ENCODE measurements at places on chromosomes 16 and 17.
A peak's percentile ranks its signal among the peaks of the same experiment; 100 is the strongest.

DNA sequence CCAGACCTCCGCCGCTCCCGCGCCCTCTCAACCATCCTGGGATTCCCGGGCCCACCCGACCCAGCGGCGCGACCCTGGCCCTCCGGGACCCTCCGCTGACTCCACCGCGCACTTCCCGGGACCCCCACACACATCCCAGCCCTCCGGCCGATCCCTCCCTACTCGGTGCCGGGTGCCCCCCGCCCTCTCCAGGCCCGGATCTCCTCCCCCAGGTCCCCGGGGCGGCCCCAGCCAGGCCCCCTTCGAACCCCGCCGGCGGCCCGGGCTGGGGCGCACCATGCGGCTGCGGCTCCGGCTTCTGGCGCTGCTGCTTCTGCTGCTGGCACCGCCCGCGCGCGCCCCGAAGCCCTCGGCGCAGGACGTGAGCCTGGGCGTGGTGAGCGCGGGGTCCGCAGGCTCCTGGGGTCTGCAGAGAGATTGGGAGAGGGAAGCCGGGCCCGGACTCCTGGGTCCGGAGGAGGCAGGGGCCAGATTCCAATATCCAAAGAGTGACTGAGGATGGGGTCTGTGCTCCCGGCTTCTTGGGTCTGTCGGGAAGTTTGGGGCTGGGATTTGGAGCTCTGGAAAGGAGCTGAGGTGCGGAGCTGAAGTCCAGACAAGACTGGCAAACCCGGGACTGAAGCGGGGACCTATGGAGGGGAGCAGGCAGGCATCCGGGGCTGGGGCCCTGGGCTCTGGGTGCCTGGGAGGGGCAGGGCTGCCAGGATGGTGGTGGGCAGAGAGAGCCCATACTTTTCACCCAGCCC lies 453 bp downstream of the MMP25 start:
- no peak for DNase-seq

DNA sequence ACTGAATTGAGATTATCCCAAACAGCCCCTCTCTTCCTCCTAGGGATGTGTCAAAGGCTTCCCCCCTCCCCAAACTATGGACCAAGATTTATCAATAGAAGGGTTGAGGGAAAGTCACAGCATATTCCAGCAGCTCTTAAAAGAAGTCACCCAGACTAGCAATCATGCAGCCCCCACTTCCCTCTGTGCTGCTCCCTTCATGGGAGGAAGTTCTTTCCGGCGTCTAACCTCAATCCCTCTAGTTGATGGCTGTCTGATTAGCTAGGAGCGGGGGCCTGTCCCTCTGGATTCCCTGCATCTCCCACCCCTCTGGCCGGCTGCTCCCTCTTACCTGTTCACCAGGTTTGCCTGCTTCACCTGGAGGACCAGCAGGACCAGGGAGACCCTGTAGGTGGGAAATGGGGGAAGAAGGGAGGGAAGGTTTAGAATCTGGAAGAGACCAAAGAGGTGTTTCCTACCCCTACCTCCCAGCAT lies 9.2 kb downstream of the COL1A1 start:
- no peak for DNase-seq

DNA sequence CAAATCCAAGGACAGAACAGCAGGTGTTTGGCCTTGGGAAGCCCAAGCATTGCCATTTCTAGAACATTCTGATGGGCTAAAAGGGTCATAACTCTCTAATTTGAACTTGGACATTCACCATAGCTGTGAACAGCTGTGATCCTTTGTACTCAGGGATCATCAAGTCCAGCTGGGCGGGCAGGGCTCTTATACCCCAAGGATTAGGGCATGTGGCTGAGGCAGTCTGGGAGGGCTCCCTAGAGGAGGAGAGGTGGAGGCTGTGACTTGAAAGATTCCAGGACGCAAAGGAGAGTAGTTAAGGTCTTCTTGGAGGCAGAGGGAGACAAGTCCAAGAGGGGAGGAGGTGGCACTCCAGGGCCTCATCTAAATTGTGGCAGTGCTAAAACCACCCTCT lies 233.1 kb upstream of the GSE1 start:
- DNase-seq: no peak

DNA sequence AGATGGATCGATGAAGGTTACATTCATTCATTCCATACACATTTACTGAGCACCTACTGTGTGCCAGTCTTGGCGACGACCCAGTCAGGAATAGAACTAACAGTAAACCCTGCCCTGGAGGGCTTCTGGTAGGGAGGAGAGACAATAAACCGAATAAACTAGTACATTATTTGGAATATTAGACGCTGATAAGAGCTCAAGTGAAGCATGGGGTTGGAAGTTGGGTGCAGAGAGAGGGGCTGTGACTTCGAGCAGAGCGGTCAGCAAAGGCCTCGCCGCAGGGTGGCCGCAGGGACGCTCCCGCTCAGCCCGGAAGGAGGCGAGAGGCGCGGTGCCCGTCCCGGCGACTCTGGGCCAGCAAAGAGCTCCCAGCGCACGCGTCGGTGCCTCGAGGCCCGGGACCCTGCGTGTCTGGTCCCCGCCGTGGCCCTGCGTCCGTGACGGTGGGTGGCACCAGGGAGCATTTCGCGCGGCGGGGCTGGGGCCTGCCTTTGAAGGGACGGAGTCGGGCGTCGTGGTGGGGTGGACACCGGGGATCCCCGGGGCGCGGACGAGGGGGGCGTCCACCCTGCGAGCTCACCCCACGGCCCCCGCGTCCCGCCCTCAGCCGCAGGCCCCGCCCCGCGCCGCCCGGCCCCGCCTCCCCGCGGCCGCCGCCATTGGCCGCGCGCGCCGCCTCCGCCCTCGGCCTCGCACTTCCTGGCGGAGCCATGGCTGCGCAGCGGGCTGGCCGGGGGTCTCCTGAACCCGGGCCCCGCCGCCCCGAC lies at the start of gene KLHL36:
KLHL36 (plus strand) TSS at position 684 of the 767 bp plus-strand sequence. CDS start 2,357 bp downstream, outside the sequence.
- peak; percentile 57 for DNase-seq

DNA sequence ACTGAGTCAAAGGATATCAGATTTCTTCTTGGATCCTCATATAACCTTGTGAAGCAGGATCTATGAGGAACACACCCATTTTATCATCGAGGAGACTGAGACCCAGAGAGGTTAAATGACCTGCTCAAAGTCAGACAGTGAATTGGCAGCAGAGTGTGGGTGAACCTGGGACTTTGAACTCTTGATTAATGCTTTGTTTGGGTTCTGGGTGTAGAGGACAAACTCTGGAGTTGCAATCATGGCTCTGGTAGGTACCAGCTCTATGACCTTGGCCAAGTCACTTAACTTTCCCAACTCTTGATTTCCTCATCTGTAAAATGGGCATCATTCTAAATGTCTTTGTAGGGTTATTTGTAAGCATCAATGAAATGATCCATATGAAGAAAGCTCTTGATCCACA lies 166.4 kb downstream of the HAPSTR1 start:
- no peak for DNase-seq

DNA sequence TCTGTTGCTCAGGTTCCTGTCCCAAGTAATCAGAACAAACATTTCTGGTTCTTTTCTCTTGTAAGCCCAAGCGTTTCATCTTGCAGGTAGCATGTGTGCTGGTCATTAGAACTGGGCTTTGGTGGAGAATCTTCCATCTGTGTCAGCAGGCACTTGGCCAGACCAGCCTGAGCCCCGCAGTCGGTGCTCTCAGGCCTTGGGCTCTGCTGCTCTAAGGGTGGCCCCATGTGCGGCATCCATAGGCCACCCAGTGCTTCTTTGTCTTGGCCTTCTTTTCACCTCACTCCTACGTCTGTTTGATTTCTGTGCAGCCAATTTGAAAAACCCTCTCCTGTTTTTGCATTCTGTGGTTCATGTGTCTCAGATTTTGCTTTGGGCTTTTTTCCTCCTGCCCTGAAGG lies 51.6 kb downstream of the PLD6 start:
- no peak for DNase-seq

GRCh38 chr16:27272076-27272475 lies 3.5 kb upstream of the NSMCE1 start:
- DNase-seq: no peak

DNA sequence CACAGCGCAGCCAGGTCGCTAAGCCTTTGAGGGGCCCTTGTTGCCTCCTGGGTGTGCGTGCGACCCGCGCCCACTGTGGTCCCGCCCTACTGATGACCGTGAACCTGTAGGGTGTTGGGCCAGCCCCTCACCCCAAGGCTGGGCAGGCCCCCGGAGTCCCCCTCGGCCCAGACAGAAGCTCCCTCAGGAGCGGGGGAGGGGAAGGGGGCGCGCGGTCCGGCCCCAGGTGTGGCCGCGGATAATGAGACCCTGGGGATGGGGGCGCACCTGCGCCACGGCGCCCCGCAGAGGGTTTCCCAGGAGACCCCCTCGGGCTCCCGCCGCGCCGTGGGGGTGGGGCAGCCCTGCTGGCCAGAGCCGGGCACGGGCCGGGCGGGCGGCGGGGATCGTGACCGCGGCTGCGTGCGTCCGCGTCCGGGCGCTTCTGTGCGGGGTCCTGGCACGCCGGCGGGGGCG lies 358 bp upstream of the ARHGDIG start:
- DNase-seq: no peak
